Endothelial cell (in vitro differentiated cells): ENCODE measurements at places on chromosomes 7 and 10.

- DNase-seq = no peak
Observed at GRCh38 chr10:100482834-100483185, 20.0 kb downstream of the WNT8B start.

- no peak for DNase-seq
Observed at GRCh38 chr10:31102421-31102820, 70.8 kb upstream of the ZNF438 start.

DNA sequence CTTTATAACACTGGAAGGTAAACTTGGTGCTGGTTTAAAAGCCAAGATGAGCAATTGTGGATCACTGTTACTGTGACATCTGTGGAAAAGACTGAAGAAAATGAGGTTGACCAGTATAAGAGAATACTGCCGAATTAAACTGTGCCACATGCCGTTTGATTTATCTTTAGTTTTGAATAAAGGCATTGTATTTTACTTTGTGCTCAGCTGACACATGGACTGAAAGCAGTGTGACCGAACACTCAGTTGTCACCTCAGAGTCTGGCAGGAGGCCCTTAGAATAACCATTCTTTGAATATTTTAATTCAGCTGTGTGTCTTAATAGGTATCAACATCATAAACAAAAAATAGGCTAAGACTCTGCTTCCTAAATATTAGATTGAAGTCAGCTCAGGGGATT, 133.7 kb upstream of the GJD4 start:
- no peak for DNase-seq

DNA sequence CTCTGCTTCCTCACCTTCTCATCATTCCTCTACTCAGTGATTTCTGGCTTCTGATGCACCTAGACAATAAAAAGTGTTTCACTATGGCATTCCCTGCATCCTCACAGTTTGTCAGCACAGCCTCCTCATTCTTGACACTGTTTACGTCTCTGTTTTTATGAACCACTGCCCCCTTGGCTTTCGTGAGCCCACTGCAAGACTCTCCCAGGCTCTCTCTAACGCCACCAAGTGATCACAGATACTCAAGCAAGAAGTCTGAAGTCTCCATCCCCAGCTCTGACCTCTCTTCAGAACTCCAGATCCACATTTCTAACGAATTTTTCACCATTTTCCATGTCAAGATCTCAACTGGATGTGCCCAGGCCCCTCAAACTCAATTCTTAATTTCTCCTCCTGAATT, 8.9 kb downstream of the SLC16A9 start:
- DNase-seq = no peak

GRCh38 chr10:35640951-35641675, 983 bp downstream of the FZD8 start:
- peak; percentile 68 for DNase-seq

DNA sequence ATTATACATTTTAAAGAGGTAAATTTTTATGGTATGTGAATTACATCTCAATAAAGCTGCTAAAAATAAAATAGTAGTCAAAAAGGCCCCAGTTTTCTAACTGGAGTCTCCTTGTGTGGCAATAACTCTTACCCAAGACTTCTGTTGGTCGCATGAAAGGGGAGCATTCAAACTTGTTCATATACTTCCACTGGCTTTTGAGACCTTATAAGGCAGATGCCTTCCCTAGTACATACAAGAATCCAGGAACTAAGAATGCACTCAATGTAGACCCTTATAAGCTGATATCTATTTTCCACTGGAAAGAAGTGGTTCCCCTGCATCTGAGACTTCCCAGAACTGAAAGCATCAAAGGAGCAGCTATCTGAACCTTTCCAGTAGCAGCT, 13.0 kb downstream of the BCAP29 start:
- no peak for DNase-seq

- DNase-seq = no peak
Observed at GRCh38 chr7:45294559-45294958, 137.0 kb downstream of the RAMP3 start.

- no peak for DNase-seq
Observed at GRCh38 chr10:13987446-13987845, 343.3 kb downstream of the FRMD4A start.

DNA sequence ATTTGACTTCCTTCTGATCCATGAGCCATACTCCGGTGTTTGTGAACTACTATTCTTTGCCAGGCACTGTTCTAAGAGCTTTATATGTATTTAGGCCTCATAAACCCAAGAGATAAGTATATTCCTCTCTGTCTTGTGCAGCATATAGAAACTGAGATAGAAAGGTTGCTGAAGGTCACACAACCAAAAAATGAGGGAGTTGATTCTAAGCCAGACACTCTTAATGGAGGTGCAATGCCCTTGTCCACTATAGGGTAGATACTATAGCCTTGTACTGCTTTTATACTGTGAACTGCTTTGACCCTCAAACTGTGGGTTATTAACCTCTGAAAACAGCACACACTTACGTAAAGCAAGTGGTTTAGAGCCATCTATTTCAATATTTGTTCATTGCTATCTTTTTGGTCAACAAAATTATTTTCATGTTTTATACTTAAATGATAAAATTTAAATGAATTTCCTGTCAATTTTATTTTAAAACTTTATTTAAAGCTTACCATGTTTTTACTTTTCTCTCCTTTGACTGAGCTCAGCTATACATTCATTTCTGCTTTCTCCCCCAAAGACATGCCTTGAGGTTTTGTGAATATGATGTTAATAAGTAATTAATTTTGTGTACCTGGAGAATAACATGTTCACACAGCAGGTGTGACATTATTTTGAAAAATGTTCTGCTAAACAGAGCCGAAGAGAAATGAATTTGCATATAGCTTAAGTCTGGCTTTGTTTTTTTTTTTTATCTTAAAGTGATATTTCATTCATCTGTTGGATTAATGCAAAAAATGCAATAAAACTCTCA, 687.3 kb downstream of the DNAJB9 start:
- no peak for DNase-seq

GRCh38 chr10:30606313-30606712, 23.2 kb downstream of the LYZL2 start:
- no peak for DNase-seq

DNA sequence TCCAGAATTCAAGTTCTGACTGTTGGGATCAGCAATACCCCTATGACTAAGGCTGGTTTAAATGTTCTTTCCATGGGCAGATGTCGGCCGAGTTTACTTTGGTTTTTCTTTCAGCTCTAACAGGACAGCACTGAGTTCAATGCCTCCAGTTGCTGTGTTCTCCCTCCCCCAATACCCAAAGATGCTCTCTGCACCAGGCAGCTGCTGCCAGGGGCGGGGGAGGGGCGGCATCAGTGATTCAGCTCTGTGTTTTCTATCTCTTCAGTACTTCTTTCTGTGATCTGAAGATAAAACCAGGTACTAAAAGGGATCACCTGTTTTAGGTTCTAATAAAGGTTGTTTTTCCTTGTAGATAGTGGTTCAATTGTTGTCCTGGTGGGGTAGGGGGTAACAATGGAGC, 576.7 kb upstream of the POT1 start:
- no peak for DNase-seq

- DNase-seq = no peak
Observed at GRCh38 chr10:31635415-31636065, 293.1 kb downstream of the ARHGAP12 start.

GRCh38 chr7:145779140-145779539, 337.5 kb upstream of the CNTNAP2 start:
- DNase-seq = no peak

GRCh38 chr10:4046712-4047354, 261.8 kb upstream of the KLF6 start:
- DNase-seq = no peak

GRCh38 chr10:6109444-6109775, 20.6 kb downstream of the RBM17 start:
- no peak for DNase-seq

GRCh38 chr10:71081912-71082311, 130.5 kb upstream of the UNC5B start:
- no peak for DNase-seq

DNA sequence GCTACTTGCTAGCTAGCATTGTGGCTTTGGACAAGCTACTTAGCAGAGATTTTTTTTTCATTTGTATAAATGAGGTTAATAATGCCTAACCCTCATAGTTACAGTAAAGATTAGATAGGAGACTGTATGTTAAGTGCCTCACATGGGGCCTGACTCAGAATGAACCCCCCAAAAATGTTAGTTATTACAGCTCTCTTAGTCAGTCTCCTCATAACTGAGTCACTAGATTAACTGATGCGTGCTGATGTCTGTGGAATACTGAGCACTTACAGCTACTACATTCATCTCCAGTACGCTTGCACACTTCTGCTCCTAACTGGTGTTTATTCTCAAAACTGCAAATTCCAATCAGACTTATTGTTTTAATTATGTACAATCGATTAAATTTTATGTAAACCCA, 315.3 kb downstream of the SNX13 start:
- no peak for DNase-seq

GRCh38 chr7:22400150-22400814, 43.3 kb upstream of the RAPGEF5 start:
- no peak for DNase-seq

DNA sequence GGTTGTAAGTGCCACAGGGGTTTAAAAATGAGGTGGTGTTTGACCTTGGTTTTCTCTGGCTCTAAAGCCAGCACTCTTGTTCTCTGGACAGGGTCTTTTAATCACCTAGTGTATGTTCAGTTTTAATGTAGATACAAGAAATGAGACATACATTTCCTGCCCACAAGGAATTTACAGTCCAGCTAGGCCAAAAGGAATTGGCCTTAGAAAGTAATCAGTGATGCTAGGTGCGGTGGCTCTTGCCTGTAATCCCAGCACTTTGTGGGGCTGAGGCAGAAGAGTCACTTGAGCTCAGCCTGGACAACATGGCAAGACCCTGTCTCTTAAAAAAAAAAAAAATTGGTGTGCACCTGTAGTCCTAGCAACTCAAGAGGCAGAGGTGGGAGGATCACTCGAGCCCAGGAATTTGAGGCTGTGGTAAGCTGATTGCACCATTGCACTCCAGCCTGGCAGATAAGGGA, 100.2 kb downstream of the LRMDA start:
- no peak for DNase-seq

GRCh38 chr10:130338636-130339024, 202.4 kb downstream of the GLRX3 start:
- DNase-seq = no peak

- DNase-seq = no peak
Observed at GRCh38 chr10:69677985-69678654, 48.1 kb downstream of the FAM241B start.

DNA sequence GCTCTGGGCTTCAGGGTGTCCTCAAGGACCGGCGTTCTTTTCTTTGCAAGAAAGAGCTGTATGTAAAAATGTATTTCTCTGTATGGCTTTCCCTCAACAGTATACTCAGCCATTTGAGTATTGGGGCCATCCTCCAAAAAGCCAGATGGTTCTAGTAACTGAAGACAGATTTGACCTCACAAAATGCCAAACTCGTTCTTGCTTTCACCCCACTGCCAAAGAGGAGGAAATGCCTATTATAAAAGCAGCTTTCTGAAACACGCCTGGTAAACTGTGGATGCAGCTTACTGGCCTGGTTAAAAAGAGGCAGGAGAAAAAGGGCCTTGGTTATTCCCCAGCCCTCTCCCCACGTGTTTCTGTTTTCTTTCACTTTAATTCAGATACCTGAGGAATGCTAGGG, 7.7 kb upstream of the HTR5A start:
- DNase-seq = no peak

- peak; percentile 56 for DNase-seq
Observed at GRCh38 chr10:75404815-75405597, 3.4 kb upstream of the ZNF503 start.

DNA sequence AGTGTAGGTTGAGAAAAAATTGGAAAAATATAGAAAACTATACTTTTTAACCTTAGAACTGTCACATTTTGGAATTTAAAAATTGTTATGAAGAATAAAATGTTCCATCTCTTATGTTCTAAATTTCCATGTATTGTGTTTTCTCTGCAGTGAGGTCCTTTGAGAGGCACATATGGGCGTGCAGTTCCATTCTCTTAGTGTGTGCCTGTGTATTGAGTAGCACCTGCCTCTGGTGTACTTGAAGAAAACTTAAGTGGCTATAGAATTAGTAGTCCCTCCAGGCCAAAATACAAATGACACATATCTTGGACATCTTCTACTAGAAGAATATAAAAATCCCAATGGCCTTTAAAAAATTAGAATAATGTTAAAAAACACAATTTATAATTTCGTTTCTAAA, 149.2 kb downstream of the BICC1 start:
- no peak for DNase-seq

GRCh38 chr10:10865913-10866312, 151.8 kb upstream of the CELF2 start:
- no peak for DNase-seq
